Stimulated activated CD8-positive, alpha-beta memory T cell treated with anti-CD3 and anti-CD28 coated beads, Interleukin-4, amount 100 ng/mL, for 4 hours (primary cell): ENCODE measurements at places on chromosomes 12 and 14.

DNA sequence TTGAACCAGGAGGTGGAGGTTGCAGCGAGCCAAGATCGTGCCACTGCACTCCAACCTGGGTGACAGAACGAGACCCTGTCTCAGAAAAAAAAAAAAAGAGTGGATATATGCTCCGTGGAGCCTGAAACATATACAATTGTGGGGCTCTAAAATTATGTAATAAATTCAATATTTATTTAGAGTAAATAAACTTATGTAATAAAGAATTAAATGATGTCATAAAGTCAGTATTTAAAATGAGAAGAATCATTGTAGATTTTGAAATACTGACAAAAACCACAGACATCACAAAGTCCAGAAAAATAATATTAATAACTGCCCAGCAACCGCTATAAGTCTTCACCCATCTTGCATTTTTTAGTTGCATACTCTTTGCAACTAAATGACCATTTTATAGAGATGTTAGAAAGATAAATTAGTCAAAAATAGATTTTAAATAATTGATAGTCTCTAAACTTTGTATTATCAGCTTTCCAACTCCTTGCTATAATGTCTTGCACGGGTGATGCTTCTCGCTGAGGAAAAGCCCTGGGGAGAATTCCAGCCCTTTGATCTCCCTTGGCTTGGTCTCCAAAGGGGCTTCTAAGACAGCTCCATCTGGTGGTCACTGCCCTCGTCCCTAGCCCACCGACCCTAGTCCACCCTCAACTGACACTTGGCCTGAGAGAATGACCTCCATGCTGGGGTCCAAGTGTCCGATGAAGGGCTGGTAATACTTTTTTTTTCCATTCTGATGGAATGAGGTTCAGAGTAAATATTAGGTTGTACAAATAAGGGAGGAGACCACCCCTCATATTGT, 7.9 kb upstream of the TMBIM6 start:
- no peak for DNase-seq

- no peak for DNase-seq
These were observed 1191.6 kb upstream of the SEL1L start for GRCh38 chr14:82725213-82725612.

- no peak for DNase-seq
These were observed 1172.3 kb downstream of the LRFN5 start for GRCh38 chr14:42778984-42779383.

DNA sequence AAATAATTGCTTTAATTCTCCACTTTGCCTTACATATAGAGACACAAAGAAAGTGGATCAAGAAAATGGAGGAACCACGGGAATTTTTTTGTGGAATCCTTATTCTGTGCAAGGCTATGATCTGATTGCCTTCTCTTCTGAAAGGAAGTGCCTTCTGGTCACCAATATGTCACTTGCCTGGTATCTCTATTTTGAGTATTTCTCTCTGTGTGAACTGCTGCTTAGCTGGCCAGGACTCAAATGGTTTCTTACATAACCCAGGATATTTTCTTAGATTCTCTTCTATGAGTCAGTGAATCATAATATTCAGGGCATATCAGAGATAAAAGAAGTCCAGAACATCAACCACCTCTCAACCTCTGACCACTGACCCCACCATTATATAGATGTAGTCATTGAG, 156.1 kb downstream of the DIO2 start:
- no peak for DNase-seq

DNA sequence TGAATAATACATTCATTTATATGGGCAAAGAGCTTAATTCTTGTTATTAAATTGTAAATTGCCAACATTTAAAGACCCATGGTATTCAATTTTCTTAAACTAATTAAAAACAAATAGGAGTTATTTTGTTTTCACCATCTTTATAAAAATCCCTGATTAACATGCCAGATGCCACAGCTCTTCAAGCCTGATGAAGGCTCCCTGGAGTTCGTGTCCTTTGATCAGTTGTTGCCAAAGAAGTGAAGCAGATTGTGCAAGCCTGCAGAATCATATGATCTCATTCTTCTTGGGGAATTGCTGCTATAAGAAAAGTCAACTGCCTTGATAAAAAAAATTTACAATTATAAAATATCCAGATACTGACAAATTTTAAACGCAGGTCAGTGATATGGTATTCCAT, 288.3 kb upstream of the PPFIA2 start:
- DNase-seq: no peak

GRCh38 chr12:24306001-24306400, 356.5 kb upstream of the SOX5 start:
- DNase-seq: no peak

DNA sequence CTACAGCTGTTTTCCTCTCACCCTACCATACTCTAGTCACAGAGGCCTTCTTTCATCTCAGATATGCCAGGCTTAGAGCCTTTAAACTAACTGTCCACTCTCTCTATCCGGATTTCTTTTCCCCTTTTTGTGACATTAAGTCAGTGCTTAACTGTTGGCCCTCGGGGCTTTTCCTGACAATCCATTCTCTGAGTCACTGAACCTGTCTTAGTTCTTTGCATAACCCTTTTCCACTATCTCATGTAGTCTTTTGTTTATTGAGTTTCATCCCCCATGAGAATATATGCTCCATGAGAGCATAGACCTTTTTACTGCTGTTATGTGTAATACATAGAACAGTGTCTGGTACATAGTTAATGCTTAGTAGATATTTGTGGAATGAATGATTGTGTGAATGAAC, 68.7 kb downstream of the PLEKHA5 start:
- no peak for DNase-seq

- no peak for DNase-seq
These were observed 112.3 kb upstream of the NCOR2 start for GRCh38 chr12:124679533-124680371.

- DNase-seq: no peak
These were observed 325.9 kb downstream of the APAF1 start for GRCh38 chr12:98970950-98971349.

DNA sequence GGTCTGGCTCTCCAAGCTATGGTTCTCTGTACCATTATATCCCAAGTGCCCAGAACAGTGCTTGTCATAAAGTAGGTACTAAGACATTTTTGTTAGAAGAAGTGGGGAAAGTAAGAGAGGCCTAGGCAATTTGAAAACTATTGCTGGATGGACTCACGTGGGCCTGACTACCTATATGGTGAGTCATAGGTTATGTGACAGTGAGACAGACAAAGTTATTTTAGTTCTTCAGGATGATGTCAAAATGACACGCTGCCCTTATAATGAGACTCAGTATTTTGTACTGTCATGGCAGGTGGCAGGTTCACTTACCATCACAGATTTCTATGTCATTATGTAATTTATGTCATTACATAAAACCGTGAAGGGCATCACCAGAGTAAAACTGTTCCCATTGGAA, 53.1 kb downstream of the PARP11 start:
- DNase-seq: no peak

DNA sequence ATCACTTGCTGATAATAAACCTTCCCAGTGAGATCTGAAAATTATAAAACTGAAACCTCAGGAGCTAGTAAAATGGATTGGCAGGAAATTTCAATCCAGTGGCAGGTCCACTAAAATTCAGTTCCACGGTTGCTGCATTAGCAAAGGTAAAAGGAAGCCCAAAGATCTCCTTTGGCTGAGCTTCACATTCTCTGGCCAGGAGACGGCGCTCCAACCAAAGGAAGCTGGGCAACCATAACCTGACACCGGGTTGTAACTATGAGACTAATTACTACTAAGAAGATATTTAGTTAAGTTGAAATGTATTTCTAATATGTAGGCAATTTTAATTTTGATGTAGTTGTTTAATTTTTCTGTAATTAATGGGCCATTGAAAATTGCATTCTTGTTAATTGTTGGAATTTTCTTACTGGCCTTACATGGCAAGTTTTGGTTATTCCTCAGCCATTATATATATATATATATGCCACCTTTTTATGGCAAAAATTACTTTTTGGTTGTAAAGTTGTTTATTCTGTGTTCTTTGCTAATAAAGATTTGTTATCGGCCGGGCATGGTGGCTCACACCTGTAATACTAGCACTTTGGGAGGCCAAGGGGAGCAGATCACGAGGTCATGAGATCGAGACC, 17.0 kb downstream of the OR8S1 start:
- DNase-seq: no peak

GRCh38 chr12:54452628-54453027, 20.8 kb downstream of the GTSF1 start:
- no peak for DNase-seq

DNA sequence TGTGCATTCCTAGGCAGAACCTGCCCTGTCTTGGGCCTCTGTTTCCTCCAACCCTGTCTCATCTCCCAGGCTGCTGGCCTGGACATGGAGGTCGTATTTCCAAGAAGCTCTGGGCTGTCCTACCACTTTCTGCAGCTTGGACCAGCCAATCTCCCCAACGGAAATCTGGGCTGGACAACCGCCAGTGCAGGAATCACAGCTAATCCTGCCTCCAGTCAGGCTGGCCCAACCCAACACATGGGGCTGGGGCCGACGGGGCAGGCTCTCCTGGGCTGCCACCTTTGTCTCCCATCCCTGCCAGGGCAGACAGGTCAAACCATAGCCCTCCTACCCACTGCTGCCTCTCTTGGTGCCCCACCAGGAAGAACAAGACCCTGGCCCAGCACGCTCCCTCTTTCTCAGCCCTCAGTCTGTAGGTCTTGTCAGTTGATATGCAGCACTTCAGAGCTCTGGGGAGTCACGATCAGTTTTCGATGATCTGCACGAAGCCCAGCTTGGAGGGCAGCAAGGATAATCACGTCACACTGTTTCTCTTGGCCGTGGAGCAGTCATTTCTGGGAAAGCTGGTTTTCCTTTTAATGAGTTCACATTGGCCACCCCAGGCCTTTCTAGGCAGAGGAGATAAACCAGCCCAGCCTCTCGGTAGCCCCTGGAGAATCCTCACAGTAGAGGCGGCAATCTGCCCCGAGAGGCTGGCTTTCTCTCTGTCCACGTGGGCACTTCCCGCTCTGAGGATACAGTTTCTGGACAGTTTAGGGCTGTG, 195.2 kb upstream of the PRMT8 start:
- no peak for DNase-seq
